Ascending aorta (tissue), 2 donors: ENCODE measurements at places on chromosomes 1 and 21. TPM values are rescaled to one million over a fixed set of nuclear protein-coding genes. Genes with fewer than 3 reads are reported as not detected.
A peak's percentile ranks its signal among the peaks of the same experiment; 100 is the strongest.

LHX8 gene
- total RNA-seq: not detected

DNA sequence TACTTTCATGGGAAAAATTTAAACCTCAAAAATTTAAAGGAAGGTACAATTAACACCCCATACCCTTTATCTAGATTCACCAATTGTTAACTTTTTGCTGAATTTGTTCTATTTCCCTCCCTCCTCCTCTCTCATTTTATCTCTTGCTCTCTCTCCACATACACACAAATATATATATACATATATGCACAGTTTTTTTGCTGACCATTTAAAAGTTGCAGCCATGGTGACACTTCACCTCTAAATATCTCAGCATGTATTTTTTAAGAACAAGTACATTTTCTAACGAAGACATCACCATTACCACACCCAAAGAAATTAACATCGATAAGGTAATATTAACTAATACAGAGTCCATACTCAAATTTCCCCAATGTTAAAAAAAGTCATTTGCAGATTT is 33.9 kb downstream of the LRIG2 start:
- no peak for DNase-seq

- peak; percentile 82 for DNase-seq
These were observed 90.5 kb downstream of the EDEM3 start for GRCh38 chr1:184664042-184664660.

GRCh38 chr1:37752583-37753471 is 12.1 kb downstream of the EPHA10 start:
- DNase-seq: no peak

DNA sequence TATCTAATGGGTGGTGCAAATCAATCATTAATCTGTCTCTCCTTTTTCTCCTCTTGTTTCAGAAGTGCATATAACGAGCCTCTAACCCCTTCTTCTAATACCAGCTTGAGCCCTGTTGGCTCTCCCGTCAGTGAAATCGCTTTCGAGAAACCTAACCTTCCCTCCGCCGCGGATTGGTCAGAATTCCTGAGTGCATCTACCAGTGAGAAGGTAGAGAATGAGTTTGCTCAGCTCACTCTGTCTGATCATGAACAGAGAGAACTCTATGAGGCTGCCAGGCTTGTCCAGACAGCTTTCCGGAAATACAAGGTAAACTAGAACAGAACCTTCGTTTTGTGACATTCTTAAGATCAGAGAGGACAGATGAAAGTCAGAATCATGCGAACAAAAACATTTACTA is 25.3 kb upstream of the VAMP3 start:
- no peak for DNase-seq

DNA sequence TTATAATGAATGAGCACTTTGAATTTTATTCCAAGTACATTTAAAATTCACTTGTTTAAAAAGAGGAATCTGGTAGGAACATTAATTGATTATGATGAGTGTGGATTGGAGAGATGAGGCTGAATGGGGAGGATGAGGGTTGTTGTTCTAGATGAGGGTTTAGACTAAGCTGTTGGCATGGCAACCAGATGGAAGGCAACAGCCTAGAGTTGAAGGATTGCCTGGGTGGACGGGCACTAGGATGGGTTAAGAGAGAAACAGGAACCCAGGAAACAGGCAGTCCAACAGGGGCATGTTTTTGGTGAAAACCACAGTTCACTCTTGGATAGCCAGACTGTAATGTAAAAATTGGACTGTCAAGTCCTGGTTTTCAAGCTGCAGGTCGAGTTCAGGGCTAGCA is 125.5 kb downstream of the CHRM3 start:
- no peak for DNase-seq

ARHGAP30 gene
- 14.7 TPM for total RNA-seq

DNA sequence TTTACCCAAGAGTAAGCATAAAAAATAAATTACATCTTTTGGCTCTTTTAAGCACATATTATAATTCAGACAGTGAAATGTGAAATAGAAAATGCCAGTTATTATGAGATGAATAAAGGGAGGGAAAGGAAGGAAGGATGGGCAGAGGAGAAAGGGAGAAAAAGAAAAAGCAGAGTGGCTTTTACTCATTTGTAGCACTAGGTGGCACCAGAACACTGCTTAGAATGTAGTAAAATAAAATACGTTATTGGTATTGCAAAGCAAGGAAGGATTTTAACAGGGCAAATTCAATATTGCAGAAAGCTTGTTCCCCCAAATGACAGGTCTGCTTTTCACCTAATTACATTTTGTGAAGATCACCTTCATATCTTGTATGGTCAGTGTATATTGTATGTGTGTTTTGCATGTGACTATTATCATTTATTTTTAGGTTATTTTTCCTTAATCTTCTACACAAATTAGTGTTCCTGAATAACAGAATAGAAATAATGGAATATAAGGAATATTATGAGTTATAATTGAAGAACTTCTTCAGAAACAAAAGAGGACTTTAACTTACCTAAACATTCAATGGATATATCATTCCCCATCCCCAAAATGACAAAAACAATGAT is 9.1 kb upstream of the PCNX2 start:
- no peak for DNase-seq

DNA sequence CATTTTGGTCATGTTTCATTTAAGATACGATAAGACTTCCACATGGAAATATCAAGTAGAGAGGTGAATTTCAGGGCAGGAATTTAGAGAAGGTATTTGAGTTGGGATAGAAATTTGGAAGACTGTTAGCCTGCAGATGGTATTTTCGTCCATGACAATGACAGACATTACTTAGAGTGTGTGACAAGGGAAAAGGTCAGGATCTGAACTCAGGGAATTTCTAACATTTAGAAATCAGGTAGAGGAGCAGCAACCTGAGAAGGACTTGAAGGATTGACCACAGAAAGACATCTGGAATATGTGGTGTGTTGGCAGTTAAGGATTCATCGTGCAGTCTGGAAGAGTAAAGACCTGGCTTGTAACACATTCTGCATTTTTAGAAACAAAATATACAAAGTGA is 57.9 kb downstream of the RABGAP1L start:
- DNase-seq: no peak

GRCh38 chr1:165403835-165404482 is 41.0 kb downstream of the RXRG start:
- DNase-seq: no peak

DNA sequence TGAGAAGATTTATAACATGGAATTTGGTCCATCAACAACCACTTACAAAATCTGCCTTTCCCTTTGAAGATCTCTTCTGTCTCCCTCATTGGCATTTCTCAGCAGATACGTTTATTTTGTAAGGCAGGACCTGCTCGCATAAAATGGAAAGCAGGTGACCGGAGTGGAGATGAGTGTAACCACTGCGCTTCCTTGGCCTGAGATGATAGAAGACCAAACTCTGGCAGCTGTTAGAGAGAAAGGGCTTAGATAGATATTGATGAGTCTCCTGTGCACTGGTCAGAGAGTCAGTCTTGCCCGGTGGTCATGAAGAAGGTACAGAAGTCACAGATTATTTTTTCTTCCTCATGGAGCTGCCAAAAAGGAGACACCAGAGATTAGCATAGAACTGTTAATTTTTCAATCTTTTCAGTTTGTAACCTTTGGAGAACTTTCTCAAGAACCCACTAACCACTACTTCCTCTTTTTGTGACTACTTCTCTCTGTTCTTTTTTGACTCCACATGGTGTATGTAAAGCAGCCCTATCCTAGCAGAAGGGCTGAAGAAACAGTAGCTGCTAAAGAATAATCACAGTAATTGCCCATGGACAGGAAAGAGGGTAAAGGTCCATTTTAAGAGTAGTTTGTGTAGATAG is 47.6 kb downstream of the FCRL3 start:
- no peak for DNase-seq

DNA sequence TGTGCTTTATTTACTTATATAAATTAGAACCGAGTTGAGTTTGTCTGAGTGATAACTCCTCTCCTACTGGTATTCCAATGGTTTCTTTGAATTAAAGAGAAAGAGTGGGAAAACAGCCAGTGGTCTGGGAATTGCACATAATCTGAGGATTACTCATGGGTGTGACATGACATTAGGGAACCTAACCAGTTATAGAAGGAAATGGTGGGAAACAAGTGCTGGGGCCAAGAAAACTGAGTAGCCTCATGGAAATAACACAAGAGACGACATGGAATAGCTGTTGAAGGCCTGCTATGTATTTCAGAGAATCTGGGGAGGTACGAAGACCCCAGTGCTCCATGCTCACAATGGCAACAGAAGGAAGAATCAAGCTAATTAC is 41.8 kb upstream of the LRRC52 start:
- DNase-seq: no peak

DNA sequence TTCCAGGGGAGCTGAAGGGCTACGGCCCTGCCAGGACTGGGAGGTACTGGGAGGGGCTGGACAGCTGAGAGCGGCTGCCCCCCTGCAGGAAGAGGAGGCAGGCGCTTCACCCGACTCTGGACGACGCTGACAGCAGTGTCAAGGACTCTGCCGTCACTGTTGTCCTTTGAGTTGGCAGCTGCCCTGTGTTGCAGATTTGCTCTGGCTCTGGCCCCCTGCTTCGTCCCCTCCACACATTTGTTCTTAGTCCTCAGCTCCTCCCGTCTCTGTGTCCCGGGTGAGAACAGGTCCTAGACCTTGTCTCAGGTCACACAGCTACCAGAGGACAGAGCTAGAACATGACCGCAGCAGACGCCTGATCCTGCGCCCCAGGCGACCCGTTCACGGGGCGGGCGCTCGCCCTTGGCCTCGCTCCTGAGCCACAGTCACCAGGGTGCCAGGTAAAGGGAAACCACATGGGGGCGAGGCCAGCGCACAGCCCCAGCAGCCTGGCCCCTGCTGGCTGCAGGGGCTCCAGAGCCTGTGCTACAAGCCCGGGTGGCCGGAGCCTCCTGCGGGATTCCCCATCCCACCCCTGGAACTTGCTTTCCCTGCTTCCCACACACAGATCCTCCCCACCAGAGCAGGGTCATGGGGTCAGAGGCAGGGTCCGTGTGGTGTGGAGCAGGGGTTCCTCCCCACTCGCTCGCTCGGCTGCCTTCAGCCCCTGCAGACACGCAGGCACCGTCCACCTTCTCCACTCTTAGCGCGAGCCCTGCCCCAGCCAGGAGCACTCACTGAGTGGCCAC is 10.7 kb upstream of the NPHP4 start:
- DNase-seq: no peak

SAMD11 gene
- total RNA-seq: 9.7 TPM

DNA sequence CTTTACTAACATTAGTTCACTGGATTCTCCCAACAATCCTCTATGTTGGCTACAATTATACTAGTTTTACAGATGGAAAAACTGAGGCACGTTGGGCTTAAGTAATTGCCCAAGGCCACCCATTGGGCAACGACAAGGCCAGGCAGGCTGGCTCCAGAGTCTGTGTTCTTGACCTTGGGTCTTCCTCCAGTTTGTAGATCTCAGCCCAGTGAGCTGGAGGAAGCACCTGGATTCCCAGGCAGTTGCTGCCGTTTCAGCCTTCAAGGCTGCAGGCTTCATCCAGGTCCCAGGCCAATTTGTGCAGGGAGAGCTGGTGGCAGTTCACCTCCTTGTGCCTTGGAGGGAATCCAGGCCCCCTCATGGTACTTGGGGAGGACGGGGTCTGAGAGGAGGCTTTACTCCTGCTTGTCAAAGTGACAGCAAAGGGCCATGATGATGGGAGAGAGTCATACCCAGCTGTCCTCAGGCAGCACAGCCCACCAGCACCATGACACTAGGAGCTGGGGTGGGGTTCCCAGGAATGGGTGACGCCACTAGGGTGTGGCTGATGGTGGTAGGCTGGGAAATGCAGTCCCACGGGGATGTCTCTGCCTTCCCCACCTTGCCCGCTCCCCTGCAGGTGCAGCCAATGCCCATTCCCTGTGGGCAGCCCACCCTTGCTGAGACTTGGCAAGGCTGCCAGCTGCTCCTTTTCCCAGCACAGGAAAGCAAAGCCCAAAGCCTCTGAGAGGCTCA is 27.1 kb downstream of the PKP1 start:
- no peak for DNase-seq

TTC39A gene
- total RNA-seq: not detected

- no peak for DNase-seq
These were observed 95.3 kb downstream of the ADARB1 start for GRCh38 chr21:45169682-45170081.

GRCh38 chr21:32413697-32414578 is 1.4 kb downstream of the EVA1C start:
- no peak for DNase-seq

DNA sequence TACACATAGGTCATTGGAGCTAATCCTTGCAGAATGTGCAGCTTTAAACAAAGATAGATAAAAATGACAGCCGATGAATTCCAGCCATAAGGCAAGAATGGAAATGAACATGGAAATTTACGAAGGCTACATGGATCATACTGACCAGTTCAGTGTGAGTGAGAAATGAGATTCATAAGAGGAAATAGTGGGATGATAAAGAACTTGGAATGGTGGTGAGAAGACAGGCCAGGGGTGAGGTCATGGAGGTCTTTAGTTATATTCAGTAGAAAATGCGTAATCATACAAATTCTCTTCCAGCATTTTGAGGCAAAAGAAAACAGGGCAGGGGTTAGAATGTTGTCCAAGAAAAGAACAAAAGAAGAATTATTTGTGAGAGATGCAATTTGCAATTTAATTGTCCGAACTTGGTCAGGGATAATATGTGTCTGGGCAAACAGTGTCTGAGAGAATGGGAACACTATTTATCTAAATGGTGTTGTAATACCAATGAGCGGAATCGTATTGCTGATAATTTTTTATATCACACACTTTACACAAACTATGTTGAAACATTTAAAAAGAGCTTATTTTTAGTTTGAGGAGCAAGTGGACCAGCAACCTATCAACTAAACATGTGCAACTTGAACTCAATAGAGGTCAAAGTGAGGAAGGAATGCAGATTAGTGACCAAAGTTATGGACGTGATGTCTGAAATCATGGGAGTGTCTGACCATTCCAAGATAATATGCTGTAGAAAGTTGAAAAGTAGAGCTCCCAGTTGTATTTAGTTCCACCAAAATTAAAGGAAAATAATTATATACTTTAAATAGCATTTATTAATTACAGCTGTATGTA is 739.0 kb upstream of the NCAM2 start:
- DNase-seq: no peak
